ENCODE measurements at places on chromosomes 11 and 22.
A peak's percentile ranks its signal among the peaks of the same experiment; 100 is the strongest.

DNA sequence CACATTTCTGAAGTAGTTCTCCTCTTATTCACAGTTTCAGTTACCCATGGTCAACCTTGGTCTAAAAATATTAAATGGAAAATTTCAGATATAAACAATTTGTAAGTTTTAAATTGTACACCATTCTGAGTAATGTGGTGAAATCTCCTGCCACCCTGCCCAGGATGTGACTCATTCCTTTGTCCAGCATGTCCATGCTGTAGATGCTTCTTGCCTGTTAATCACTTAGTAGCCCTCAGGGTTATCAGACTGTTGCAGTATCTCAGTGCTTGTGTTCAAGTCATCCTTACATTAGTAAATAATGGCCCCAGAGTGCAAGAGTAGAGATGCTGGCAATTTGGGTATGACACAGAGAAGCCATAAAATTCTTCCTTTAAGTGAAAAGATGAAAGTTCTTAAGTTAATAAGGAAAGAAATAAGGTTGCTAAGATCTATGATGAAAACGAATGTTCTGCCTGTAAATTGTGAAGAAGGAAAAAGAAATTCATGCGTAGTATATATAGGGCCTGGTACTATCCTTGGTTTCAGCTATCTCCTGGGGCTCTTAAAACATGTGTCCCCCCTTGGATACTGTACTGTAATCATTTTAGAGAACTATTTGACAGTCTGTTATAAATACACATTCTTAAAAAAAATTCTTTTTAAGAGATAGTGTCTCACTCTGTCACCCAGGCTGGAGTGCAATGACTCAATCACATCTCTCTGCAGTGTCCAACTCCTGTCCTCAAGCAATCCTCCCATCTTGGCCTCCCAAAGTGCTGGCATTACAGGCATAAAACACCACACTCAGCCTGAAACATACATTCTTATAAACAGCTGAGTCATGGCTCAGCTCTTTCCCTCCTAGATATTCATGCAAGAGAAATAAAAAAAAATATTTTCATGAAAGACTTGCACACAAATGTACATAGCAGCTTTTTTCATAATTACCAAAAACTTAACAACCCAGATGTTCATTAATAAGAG lies 31.3 kb downstream of the MTNR1B start:
- no peak for DNase-seq

GRCh38 chr11:86983021-86983488 lies 27.9 kb upstream of the FZD4 start:
- no peak for DNase-seq

- DNase-seq: no peak
Observed at GRCh38 chr11:113505046-113505445, 29.8 kb upstream of the DRD2 start.

DNA sequence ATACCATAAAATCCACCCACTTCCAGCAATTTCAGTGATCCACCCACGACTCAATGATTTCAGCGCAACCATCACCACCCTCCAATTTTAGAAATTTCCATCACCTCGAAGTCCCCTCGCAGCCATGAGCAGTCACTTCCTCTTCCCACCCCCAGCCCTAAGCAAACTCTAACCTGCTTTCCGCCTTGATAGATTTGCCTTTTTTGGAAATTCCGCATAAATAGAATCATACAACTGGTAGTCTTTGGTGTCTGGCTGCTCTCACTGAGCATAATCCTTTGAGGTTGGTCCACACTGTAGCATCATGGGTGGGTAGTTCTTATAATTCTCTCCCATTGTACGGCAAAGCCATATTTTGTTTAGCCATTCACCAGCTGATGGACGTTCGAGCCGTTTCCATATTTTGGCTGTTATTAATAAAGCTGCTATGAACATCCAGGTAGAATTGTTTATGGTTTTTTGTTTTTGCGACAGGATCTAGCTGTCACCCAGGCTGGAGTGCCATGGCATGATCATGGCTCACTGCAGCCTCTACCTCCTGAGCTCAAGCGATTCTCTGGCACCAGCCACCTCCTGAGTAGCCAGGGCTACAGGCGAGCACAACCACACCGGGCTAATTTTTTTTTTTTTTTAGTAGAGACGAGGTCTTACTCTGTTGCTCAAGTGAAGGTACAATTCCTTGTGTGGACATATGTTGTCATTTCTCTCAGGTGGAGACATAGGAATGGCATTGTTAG lies 16.0 kb downstream of the PIM3 start:
- DNase-seq: peak; percentile 59

GRCh38 chr11:121337740-121338272 lies 45.2 kb downstream of the SC5D start:
- no peak for DNase-seq

DNA sequence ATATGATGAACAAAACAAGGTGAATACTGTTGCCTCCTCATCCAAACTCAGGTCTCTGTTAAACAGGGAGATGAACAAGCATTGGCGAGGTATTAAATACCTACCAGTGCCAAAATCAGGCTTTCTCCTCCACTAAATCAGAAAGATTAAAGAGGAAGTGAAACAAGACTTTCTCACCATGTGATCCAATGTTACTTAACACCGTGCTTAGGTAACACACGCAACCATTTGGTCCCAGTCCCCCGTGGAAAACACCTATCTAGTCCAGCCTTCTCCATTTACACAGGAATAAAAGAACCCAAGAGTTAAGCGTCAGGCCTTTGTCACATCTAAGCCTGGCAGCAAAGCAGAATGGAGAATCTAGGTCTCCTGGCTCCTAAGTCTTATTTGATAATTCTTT lies 34.5 kb downstream of the TENM4 start:
- no peak for DNase-seq

GRCh38 chr11:70494559-70495350 lies 96.4 kb downstream of the CTTN start:
- peak; percentile 9 for DNase-seq

DNA sequence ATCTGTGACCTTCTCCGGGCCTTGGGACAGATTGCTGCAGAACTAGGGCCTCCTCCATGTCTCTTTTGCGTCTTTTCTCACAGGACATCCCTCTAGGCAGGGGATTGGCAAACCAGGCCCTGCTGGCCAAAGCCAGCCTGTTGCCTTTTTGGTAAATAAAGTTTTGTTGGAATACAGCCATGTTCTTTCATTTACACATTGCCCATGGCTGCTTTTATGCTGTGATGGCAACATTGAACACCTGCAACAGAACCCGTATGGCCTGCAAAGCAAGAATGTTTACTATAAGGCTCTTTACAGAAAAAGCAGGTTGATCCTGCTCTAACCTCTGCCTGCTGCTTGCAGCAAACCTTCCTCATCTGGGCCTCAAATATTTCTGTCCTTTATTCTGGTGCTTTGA lies 56.8 kb upstream of the B3GAT1 start:
- no peak for DNase-seq

GRCh38 chr22:32416556-32417085 lies 4.6 kb upstream of the RTCB start:
- DNase-seq: no peak

DNA sequence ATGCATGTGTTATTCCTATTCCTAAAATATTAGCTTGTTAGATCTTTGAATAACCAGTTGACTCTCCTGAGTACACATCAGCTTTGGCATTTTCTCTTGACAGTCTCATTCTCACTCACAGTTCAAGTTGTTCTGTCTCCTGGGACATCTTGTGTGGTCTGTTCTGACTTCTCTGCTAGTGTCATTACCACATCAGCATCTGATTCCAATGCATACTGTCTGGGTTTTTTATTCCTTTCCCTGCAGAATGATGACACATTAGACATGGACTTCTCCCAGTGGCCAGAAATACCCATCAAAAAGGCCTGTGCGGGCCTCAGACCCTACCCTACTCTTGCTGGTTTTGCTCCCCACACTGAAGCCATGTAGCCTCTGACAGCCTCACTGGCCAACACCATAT lies 2.7 kb downstream of the ZNF74 start:
- no peak for DNase-seq

GRCh38 chr11:103648054-103648453 lies 388.4 kb upstream of the DDI1 start:
- no peak for DNase-seq

DNA sequence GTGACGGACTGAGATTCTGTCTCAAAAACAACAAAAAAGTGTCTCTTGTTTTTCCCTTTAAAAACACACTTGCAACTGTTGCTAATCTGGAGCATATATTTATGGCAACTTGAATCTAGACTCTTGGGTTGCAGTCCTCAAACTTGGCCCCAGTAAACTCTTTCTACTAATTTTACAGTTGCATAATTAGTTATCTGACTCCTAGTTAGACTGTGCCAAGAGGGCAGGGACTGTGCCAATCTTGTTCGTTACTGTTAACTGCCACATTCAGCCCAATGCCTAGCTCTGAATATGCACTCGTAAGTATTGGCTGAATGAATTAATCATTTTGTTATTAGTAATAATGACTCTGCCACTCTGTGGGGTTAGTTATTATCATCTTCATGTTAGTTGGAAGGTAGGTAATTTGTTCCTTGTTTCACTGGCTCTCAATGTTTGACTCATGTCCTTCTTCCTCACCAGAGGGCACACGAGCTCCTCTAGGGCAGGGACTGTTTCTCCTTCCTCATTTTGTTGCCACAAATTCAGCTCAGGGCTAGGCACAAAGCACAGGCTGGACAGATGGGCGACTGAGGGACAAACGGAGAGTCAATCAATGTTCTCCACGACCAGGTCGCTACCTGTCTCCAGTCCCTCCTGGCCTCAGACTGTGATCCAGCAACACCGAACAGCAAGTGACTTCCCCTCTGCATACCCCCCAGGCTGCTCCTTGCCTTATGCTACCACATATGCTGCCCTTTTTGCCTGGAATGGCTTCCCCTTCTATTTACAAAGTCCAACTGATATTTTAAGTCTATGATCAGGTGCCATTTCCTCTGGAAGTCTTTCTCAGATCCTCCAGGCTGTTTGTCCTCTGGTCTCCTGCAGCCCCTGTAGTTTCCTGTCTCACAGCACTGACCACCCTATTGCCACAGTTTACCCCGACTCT lies 9.0 kb downstream of the CLPB start:
- no peak for DNase-seq

GRCh38 chr11:114291842-114292680 lies 4.1 kb upstream of the NNMT start:
- no peak for DNase-seq

GRCh38 chr22:17778412-17778976 lies 4.2 kb upstream of the BID start:
- DNase-seq: no peak

- DNase-seq: no peak
Observed at GRCh38 chr11:68689737-68690625, 5.6 kb downstream of the GAL start.

- DNase-seq: no peak
Observed at GRCh38 chr11:109422870-109423465, 978 bp downstream of the C11orf87 start.

DNA sequence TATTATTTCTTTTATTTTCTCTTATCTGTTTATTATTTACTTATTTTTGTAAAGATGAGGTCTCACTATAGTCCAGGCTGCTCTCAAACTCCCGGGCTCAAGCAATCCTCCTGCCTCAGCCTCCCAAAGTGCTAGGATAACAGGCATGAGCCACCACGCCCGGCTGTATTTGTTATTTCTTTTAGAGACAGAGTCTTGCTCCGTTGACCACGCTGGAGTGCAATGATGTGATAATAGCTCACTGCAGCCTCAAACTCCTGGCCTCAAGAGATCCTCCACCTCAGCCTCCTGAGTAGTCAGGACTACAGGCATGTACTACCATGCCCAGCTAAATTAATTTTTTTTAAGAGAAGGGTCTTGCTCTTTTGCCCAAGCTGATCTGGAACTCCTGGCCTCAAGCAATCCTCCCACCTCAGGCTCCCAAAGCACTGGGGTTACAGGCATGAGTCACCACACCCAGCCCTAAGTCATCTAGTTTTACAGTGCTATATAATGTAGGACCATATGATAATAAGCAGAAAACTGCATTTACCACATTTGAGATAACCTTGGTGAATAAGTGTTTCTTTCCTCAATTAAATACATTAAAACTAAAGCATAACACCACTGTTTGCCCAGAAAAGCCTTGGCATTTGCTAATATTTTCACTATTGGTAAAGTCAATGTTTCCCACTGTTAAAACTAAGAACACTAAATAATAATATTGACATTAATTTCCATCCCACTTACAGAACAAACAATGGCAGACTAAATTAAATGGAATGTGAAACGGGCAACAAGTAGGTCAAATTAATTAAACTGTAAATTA lies 127.5 kb downstream of the SIK3 start:
- DNase-seq: no peak

DNA sequence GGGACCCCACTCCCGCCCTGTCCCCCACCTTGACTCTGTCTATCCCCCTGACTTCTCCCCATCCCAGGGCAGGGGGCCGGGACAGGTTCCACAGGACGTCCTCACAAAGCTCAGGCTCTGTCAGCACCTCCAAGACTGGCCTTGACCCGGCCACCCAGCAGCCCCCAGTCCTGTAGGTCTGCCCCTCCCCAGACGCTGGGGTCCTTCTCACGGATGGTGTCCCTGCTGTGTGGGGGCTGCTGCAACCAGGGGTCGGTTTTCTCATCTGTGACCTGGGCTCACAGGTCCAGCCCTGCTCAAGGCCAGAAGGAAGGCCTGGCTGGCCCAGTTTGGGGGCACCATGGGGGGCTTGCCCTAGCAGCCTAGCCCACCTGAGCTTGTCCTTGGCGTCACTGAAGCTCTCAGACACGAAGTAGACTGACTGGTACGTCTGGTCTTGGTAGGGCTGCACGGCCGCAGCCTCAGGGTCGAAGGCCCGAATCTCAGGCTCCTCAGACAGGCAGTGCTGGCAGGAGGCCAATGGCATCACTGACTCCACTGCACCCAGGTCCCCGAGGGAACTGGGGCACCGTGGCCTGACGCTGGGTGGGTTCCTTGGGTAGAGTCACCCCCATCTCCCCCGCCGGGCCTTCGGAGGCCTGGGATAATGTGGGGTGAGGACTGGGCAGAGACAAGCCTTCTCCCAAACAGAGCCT lies 4.0 kb upstream of the INS start:
- DNase-seq: no peak

DNA sequence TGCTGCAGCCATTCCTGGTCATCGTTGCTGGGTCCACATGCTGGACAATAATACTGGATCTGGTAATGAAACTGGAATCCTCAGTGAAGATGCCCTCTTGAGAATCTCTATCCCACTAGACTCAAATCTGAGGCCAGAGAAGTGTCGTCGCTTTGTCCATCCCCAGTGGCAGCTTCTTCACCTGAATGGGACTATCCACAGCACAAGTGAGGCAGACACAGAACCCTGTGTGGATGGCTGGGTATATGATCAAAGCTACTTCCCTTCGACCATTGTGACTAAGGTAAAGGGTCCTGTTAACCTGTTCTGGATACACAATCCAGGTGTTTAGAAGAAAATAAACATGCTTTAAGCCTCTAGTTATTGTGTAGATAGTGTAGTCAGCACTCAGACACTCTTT lies 46.9 kb upstream of the SLC22A25 start:
- no peak for DNase-seq

DNA sequence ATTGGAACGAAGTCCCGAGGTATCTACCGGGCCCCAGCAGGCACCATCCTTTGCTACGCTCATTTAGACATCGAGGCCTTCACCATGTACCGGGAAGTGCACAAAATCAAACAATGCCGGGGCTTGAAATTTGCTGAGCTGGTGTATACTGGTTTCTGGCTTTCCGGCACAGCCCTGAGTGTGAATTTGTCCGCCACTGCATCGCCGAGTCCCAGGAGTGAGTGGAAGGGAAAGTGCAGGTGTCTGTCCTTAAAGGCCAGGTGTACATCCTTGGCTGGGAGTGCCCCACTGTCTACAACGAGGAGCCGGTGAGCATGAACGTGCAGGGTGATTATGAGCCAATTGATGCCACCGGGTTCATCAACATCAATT lies 158.8 kb upstream of the GUCY1A2 start:
- DNase-seq: no peak

GRCh38 chr11:10042699-10043098 lies 251.3 kb downstream of the SBF2 start:
- DNase-seq: no peak

GRCh38 chr22:26660961-26661578 lies 3.7 kb downstream of the MIAT start:
- DNase-seq: no peak
